CD8-positive, alpha-beta T cell (primary cell): ENCODE measurements at places on chromosomes 7 and 10.

DNA sequence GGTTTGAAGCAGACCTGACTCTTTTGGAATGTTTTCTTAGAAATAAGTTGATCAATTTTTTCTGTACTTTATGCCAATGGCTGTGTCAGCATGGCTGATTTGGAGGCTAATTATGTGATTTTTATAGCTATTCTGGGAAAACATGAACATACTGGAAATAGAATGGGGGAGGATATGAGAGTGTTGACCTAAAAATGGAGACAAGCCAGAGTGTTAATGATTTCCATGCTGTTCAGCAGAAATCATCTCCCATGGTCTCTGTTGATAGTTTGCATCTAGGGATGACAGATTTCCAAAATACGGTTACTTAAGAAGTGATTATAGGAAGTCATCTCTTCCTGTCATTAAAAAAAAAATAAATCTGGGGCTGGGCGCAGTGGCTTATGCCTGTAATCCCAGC is 32.7 kb upstream of the DMTF1 start:
- no peak for DNase-seq

DNA sequence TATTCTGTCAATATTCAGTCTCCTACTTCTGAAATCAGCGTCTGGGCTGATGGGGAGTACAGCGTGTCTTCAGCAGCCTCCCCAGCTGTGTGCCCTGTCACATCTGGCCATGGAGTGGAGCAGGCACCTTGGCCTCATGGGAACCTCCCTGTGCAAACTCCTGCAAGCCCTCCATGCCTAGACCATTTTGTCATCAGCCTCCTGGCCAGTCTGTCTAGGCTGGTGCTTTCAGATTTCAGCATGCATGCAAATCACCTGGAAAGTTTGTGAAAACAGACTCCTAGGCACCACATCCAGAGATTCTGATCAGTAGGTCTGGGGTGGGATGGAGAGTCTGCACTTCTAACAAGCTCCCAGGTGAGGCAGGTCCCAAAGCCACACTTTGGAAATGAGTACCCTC is 26.2 kb upstream of the CCSER2 start:
- DNase-seq, result no peak

GRCh38 chr7:105849122-105849855 is 27.1 kb downstream of the ATXN7L1 start:
- DNase-seq, result peak; percentile 54

GRCh38 chr7:150567871-150568301 is 696 bp downstream of the GIMAP4 start:
- DNase-seq, result peak; percentile 41

- DNase-seq, result no peak
These were observed 10.3 kb downstream of the PWWP2B start for GRCh38 chr10:132407243-132407746.

DNA sequence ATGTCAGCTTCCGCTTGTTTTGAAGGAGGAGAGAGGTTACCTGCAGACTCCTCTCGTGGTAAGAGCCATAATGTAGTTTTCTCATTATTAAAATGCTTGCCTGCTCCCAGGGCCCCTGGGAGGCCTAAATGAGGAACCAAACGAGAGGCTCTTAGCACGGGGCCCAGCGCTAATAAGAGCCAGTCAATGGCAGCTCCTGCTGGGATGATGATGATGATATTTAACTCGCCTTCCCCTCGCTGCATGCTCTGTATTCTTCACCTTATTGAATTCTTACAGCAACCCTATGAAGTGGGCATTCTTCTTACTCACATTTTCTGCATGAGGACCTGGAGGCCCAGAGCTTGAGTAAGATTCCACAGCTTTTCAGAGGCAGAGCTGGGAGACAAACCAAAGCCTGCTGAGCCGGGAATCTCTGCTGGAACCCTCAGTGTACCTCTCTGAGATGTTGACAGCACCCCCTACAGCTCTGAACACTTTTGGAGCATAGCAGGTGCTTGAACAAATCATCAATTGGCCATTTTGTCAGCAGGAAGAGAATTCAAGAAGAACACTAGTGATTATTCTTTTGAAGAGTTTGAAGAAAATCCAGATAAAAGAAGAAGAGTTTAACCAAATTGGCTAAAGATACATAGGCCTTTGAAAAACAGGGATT is 93.1 kb upstream of the HABP2 start:
- no peak for DNase-seq

DNA sequence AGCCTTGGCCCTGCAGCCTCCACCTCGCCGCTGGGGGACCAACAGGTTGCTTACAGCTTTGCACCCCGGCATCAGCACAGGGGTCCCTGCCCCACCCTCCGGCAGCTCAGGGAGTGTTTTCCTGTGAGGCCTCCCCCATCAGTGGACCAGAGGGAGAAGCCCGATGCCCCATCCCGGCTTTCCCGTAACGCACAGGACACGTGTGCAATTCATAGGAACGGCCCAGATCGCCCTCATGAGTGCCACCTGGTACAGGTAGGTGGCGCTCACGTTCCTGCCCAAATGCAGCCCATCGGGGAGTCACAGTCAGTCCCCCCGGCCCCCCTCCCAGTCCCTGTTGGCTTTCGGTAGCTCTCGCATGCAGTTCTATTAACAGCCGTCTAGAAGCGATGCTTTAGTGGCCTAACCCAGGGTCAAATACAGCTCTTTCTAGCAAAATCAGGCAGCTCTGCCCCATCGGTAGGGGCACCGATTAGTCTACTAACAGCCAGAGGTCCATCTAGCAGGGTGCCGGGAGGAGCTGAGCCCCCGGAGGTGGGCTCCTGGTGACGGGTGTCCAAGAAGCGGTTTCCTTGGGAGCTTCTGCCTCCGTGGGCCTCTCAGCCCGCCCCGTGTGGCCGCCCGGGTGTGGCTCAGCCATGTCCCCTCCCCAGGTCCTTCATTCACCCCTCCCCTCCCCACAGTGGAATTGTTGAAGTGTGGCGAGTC is 48.4 kb upstream of the GTF2IRD1 start:
- no peak for DNase-seq

- no peak for DNase-seq
These were observed 804 bp downstream of the BCAP29 start for GRCh38 chr7:107580716-107581383.

DNA sequence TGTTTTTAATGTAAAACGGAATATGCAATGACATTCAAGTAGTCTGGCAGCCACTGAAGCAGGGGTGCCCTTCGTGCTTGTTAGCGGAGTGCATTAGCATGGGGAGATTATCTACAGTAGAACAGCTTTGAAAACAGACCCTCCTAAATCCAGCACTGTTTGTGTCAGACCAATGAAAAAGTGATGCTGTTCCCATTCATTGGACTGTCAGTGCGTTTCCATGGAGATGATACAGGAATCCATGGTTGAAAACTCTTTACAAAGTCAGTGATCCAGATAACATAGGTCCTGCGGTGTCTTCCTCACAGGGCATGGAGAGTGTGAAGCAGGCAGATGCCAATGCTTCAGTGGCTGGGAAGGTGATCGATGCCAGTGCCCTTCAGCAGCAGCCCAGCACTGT is 73.6 kb downstream of the ITGB8 start:
- DNase-seq, result no peak

- DNase-seq, result no peak
These were observed 109.4 kb downstream of the ELFN1 start for GRCh38 chr7:1779445-1779844.

GRCh38 chr10:129971381-129972144 is 7.5 kb upstream of the EBF3 start:
- no peak for DNase-seq

GRCh38 chr7:30510124-30511075 is 5.8 kb upstream of the GGCT start:
- peak; percentile 36 for DNase-seq

GRCh38 chr7:139741789-139742344 is 35.9 kb downstream of the HIPK2 start:
- no peak for DNase-seq

GRCh38 chr7:34240417-34240816 is 335.1 kb downstream of the BMPER start:
- no peak for DNase-seq

GRCh38 chr10:124955243-124955642 is 13.3 kb downstream of the ZRANB1 start:
- no peak for DNase-seq

DNA sequence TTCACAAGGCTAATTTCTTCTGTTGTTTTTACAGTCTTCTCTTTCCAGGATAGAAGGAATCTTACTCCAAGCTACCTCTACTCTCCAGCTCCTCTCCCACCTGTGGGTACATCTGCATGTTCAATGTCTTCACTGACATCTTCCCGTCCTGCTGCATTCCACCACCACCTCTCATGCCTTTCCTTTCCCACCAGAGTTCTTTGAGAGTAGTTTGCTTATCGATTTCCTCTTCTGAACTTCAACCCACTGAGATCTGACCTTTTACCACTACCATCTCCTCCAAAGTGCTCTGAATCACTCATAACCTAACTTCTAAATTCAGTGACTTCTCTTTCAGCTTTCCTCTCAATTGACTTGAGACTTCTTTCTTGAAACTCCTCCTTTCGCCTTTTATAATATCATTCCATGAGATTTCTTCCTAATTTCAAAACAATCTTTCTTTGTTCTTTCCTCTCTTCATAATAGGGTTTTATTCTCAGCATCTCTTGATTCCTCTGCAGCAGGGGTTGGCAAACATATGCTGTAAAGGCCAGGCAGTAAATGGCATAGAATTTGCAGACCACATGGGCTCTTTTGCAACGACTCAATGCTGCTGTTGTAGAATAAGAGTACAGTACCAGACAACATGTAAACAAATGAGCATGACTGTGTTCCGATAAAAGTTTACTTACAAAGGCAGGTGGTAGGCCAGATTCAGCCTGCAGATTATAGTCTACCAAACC is 22.1 kb downstream of the ACSL5 start:
- DNase-seq, result no peak

GRCh38 chr7:86939197-86939814 is 120.1 kb downstream of the ELAPOR2 start:
- peak; percentile 4 for DNase-seq

DNA sequence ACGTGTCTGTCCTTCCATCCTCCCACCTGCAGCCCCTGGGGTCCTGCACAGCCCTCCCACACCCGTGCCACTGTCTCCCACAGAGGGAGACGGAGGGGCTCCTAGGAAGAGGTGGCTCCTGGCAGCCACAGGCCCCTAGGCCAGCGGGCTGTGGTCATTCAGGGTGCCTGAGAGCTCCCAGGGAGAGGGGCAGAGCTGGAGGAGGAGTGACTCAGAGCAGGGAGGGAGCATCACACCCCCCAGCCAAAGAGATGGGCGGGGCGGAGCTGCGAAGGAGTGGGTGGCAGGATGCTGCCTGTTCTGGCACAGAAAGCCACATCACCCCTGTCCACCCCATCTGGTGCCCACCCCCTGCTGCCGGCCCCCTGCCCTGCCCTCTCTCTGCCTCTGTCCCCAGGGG is 50.5 kb downstream of the STK32C start:
- peak; percentile 51 for DNase-seq

DNA sequence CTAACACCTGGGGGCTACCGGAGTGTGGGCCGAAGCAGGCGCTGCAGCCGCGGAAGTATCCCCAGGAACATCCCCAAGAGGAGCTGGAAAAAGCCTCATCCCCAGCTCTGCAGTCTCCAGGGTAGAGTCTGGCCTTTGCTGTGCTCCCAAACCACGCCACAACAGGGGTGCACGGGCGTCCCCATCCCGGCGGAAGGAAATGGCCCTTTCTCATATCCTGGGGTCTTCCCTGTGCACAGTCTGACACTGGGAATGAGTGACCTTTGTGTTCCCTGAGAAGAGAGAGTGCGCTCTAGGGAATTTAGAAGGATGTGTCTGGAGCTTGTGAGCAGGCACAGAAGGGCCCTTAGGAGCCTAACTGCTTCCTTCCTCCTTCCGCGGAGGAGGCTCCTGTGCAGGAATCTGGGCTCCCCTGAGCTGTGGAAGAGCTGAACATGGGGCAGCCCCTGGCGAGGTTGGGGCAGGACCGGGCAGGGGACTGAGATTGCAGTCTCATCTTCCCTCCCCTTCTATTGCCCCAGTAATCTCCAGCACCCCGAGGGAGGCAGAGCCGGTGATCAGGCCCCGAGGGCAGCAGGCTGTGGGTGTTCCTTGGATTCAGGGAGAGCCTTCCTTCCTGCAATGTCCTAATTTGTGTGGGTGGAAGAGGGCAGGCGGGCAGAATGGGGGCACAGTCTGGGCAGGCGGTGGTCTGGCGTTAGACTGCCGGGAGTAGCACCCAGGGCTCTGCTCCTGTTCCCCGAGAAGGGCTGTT is 1.3 kb downstream of the REPIN1 start:
- DNase-seq, result no peak

DNA sequence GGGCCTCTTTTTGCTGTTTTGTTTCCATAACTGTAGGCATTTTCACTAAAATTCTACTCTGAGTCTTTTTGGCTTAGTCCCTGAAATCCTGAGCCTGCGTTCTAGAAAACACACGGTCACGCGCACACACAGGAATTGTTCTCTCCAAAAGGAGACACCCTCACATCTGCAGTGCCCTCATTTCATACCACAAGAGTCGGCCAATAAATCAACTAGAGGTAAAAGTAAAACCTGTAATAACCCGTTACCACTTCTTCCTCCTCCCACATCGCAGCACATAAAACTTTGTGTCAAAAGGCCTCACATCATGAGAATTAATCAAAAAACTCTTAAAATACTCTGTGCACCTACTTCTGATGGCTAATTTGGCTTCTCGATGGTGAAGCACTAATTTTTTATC is 133.3 kb upstream of the MGMT start:
- no peak for DNase-seq

GRCh38 chr7:137684776-137685175 is 162.0 kb downstream of the DGKI start:
- DNase-seq, result no peak

GRCh38 chr7:51606601-51607154 is 290.1 kb upstream of the COBL start:
- no peak for DNase-seq

DNA sequence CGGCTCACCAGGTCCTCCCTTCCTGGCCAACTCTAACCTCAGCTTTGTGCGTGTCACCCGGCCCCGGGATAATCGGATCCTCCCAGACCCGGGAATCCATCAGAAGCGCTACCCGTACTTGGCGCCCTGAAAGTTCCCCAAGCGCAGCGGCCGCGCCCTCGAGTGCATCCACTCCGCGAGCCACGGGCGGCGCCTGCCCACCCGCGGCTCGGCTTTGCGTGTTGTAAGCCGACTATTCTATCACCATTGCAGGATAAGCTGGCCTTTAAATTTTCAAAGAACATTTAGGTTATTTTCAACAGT is 35.7 kb upstream of the EBLN1 start:
- peak; percentile 17 for DNase-seq

GRCh38 chr10:102745157-102745556 is 1.4 kb downstream of the WBP1L start:
- DNase-seq, result no peak

- no peak for DNase-seq
These were observed 178.5 kb downstream of the MACC1 start for GRCh38 chr7:20038676-20039075.

DNA sequence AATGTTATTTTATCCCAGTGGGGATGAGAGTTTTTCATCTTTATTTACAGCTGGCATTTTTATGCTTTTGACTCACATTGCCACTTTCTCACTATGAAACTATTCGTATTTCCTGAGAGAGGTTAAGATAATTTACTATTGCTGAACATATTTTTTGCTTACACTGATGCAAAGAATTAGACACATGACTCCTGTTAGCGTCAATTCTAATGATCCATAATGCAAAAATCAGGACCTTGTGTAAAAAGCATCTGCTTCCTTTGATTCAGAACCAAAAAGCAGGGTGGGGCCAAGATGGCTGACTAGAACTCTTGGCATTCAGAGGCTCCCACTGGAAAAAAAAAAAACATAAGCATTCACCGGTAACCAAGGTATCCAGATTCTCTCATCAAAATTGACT is 464.8 kb downstream of the SEMA3D start:
- DNase-seq, result no peak

GRCh38 chr7:98423043-98423442 is 22.2 kb upstream of the BAIAP2L1 start:
- DNase-seq, result no peak
